ENCODE measurements at places on chromosomes 12 and 14.

DNA sequence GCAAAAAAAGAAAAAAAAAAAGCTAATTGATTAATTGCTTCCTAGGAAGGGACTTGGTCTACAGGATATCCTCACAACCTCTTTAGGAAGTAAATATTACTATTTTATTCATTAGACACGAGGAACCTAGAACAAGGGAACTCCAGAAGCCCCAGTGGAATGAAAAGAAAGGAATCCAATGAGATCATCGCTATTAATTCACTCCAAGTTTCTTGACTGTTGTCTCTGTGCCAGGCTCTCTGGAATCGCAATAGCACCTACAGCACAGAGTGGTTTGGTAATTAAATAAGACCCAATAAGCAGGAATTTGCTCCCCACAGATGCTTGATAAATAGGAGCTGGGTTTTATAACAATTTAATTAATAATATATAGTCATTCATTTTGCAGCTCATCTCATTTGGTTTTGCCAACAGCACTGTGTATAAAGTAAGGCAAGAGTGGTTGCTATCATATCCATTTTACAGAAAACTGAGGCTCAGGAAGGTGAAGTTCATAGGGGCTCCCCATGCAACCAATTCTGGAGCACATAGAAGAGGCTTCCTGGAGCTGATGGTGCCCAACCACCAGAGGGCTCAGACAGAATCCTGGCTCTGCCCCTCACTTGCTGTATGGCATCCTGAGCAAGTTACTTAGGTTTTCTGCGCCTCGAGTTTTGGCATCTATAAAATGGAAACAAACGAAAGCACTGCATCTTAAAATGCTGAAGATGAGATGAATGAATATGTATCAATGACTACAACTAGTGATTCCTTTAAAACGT, 420.2 kb downstream of the MED13L start:
- no peak for DNase-seq

GRCh38 chr14:42200957-42201356, 594.3 kb downstream of the LRFN5 start:
- DNase-seq: no peak

GRCh38 chr14:31265701-31266398, 58.3 kb upstream of the HECTD1 start:
- DNase-seq: no peak

GRCh38 chr14:103995876-103996275, 53.5 kb upstream of the RD3L start:
- no peak for DNase-seq

DNA sequence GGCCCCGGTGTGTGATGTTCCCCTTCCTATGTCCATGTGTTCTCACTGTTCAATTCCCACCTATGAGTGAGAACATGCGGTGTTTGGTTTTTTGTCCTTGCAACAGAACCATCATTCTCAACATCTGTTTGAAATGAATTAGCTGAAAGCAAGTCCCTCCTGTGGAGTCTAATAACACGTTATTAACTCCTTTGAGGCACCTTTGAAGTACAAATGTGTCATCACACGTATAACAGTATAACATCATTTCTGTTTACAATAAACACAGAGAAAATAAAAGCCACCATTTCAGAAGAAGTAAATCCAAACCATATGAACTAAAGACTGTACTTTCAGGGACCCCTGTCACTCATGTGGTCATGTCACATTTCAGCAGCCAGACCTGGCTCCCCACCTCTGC, 198.5 kb downstream of the STXBP6 start:
- no peak for DNase-seq

GRCh38 chr14:34078117-34078743, 127.4 kb upstream of the EGLN3 start:
- DNase-seq: no peak

DNA sequence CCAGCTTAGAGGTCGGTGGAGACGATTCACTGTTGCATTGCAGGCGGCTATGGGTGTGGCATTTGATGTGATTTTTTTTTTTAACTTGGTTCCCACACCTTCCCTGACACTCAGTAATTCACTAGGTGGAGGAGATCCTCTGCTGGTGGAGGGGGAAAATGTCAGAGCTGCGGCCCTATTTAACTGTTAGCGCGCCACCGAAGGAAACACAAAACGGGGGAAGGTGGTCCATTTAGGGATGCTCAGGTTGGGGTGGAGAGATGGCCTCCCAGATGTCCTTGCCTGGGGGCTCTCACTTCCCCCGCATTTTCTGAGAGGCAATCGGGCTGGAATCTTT, 4.3 kb upstream of the HOXC12 start:
- DNase-seq: no peak

DNA sequence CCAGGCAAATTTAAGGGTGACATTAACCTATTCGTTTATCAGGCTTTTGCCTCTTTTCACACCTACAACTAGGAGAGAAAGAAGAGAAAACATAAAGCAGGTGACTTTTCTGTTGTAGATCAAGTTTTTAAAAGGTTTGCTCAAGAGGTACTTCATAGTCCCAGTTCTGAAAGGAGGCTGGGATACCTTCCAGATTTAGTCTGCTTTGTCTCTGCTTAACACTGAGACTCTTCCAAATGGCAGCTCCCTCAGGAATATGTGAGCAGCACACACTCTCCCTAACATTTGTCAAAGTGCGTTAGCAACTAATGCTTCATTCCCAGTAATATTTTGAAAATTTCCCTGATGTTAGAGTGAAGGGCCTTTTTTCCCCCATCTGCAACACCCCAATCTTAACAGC, 133.7 kb upstream of the RASSF8 start:
- no peak for DNase-seq

- DNase-seq: no peak
Measured at GRCh38 chr12:13273097-13273496, 76.6 kb downstream of the EMP1 start.

DNA sequence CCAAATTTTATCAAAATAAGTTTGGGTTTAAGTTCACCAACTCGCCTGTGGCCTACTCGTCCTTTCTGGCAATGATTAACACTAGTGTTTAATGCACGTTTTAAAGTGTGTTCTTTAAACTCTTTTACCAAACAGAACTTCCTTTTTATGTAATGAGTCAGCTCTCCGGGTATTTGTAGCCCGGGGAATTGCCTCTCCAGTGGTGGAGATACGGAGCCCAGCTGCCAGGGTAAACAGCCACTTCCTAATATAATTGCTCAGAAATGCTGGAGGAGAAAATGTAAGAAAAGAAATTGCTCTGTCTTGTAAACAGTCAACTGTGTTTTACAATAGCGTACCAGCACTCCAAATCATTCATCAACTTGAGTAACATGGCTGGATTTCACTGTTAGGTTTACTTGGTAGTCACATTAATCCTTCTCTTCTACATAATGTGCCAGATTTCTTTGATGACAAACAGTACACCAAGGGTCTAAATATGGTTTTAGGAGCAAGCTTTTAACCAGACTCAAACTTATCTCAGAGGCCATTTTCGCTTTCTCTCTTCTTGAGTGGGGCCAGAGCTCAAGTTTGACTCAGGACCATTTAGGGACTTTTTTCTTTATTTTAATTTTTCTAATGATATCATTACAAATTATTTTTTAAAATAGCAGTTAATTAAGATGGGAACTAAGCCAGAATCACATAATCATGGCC, 101.2 kb upstream of the SLC38A2 start:
- DNase-seq: peak; percentile 62

DNA sequence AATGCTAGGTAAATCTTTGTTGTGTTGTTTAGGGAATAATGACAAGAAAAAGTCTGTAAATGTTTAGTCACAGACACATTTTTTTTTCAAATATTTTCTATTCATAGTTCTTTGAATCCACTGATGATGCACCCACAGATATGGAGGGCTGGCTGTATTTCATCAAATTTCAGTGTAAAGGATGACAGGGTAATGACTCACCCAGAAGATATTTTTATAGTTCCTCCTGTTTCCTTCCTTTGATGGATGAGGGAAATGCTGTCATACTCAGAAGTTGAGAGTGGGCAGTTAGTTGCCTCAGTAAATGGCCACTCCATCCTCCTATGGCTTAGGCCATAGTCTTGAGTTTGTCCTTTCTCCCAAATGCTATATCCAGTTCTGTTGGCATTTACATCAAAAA, 76.9 kb upstream of the REP15 start:
- DNase-seq: no peak

DNA sequence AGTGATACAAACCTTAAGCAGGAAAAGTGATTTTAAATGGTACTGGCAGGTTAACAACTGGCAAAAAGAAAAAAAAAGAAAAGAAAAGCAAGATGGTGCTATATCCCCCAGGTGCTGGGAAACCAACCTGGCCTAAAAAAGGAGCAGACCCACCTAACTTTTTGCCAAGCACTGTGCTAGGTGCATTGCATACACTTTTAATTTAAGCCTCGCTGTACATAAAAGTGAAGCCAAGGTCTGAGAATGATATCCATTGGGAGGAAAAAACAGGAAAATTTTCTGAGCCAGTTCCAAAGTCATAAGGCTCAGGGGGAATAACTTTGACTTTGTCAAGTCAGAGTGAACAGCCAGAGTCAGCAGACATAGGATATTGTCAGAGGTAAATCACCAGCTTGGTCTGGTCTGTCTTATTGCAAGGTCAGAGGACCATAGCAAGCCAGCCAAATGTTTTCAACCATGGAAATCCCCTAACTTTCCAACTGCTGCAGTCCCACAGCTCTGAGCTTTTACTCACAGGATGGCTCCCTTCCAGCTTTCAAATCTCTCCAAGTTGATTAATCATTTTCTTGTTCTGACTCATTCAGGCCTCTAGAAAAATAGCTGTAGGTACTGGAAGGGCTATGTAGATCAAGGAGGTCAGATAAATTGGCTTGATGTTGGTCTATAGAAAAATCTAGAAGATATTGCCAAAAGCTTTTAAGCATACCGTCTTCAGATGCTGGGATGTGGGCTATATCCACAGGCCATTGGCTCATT, 412.9 kb downstream of the RAD51B start:
- peak; percentile 71 for DNase-seq

- no peak for DNase-seq
Measured at GRCh38 chr12:121278169-121279070, 18.1 kb downstream of the CAMKK2 start.

- DNase-seq: no peak
Measured at GRCh38 chr12:46517579-46517962, 145.0 kb upstream of the SLC38A2 start.

- DNase-seq: no peak
Measured at GRCh38 chr14:78782551-78782950, 612.4 kb downstream of the NRXN3 start.

DNA sequence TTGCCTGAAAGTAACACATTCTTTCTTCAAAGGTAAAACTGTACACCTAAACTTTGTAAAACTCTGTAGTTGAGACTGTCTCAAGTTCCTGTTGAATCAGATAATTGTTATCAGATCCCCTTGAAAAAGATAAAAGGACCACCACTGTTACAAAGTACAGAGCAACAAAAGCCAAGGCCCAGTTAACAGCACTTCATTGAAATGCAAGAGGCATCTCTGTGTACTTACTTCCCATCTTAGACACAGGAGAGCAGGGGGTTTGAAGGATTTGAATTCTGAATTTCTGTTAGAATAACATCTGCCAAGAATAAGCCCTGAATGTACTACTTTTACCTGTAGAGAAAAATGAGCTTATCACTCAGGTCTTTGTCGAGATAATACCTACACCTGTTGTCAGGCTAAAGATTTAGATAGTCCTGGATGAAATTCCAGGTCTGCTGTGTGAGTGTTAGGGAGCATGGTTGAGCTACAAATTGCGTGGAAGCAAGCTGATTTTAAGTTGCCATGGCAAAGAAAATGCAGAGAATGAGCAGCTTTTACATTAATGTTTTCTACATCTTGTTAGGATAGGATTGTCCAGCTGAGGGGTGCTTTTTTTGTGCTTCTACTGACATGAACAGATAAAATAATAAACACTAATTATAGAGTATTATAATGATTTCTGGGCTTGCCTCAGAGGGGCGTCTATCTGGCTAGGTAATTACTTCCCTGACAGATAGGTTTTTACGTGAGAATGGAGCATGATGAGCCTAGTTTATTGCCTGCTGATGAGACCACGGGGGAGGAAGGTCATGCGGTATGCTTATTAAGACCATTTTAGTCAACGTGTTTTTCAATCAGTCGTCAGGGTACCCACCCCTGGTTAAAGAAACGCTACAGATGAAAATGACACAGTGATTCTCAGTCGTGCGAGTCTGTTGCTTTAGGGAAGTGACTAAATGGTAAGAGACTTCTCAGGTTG, 309.2 kb downstream of the PAWR start:
- no peak for DNase-seq

GRCh38 chr12:95480230-95480629, 6.3 kb downstream of the METAP2 start:
- no peak for DNase-seq

GRCh38 chr12:11863988-11864387, 206.8 kb upstream of the BCL2L14 start:
- DNase-seq: no peak

DNA sequence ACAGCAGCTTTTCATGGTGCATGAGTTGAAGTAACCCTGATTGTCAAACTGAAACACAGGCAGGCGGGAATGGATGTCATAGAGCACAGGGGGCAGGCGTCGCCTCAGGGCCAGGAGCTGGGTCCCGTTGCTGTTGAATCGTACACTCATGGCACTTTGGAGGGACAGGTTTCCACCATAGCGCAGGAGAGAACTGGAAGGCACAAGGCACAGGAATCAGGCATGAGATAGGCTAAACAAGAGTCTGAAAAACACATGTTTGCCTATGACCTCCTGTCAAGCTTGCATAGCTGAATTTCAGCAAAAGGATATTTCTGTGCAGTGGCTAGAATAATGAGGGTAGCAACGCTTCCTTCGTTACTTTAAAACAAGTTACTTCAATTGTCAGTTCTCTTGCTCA, 61.2 kb downstream of the DCAF5 start:
- DNase-seq: no peak

GRCh38 chr12:93634416-93634815, 42.8 kb upstream of the CRADD start:
- no peak for DNase-seq

- DNase-seq: no peak
Measured at GRCh38 chr12:64946132-64946829, 121.8 kb downstream of the TBC1D30 start.

- no peak for DNase-seq
Measured at GRCh38 chr12:68977909-68978610, 45.1 kb upstream of the CPM start.

DNA sequence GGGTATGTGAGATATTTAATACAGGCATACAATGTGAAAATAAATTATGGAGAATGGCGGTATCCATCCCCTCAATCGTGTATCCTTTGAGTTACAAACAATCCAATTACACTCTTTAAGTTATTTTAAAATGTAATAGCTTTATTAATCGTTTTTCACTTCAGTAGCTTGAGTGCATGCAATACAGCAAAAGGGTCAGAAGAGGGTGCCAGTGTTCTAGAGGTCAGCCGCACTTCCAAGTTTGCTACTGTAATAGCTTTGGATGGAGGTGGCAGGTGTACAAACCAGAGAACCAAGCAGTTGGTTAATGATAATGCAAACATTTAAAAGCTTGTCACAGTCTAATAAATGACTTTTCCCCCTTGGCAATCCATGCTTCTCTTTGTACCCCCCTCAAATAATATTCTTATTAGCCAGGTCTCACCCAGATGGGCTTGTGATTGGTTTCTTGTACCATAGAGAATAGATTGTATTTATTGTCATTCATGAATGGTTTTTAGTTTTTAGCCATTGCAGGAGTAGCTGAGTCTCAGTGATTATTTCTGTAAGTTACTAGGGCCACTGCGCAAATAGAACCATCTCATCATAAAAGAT, 127.0 kb downstream of the ERC1 start:
- DNase-seq: peak; percentile 90
